ENCODE measurements at places on chromosomes 1 and 21.

GRCh38 chr1:60141276-60141675, 67.7 kb upstream of the C1orf87 start:
- no peak for DNase-seq

DNA sequence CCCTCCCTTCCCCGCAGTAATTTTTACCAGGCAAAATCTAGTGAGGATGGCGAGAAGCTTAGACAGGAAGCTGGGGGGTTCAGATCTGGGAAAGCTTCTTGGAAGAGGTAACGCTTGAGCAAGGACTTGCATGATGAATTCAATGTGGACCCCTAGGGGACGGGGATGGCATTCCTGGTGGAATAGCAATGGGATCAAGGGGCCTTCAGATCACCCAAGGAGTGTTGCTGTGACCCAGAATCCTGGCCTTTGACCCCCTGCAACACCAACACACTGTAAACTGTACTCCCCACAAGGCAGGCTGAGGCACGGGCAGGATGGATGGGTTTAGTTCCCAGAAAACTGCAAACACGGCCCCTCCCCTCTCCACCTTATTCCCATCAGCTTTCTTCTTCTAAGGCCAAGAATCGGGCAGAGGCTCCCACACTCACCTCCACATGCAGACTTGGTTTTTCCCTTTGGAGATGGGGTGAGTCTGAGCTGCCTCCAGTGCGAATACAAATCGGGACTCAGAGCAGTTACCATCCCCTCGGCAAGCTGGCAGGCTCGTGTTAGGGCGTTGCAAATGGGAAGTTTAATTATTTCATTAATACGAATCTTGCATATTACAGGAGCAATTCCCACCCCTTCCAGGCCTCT, 20.1 kb downstream of the DISP3 start:
- no peak for DNase-seq

GRCh38 chr1:88088481-88088880, 595.6 kb upstream of the PKN2 start:
- no peak for DNase-seq

GRCh38 chr1:71154429-71154828, 73.6 kb upstream of the ZRANB2 start:
- no peak for DNase-seq

DNA sequence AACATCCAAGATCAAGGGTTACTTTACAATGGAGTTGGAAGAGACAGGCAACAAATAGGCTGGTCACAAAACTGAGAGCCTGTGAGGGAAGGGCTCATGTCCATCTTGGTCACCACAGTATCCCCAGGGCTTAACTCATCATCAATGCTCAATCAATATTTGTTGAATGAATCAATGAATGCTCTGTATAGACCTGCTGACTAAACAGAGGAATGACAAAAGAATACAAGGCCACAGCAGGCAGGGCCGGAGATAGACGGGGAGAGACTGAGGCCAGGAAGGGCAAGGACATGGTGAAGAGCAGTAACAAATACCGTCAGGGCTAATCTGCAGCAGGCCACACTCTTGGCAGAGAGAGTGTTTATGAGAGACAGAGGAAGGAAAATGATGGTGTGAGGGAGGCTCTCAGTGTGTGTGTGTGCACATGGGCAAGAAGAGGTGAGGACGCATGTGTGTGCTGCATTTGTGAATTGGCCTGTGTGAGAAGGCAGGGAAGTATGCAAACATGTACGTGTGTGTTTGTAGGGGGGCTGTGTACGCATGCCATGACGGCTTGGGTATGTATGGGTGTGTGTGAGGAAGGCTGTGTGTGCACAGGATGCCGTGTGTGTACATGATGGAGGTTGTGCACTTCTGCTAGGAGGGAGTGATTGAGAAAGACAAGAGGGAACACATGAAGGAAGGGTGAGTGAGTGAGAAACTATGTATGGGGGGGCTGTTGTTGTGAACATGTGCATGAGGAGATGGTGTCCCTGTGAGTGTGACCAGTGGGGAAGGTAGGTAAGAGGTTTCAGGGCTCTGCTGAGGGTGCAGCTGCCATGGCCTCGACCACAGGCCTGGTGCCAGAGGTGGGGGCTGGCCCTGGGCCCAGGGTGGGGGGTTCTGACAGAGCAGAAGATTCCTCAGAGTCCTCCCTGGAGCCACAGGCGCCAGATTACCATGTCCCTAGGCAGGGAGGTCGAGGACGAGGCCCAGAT, 15.4 kb downstream of the AHDC1 start:
- peak; percentile 81 for DNase-seq

- no peak for DNase-seq
Observed at GRCh38 chr1:43750083-43750482, 42.7 kb downstream of the ST3GAL3 start.

DNA sequence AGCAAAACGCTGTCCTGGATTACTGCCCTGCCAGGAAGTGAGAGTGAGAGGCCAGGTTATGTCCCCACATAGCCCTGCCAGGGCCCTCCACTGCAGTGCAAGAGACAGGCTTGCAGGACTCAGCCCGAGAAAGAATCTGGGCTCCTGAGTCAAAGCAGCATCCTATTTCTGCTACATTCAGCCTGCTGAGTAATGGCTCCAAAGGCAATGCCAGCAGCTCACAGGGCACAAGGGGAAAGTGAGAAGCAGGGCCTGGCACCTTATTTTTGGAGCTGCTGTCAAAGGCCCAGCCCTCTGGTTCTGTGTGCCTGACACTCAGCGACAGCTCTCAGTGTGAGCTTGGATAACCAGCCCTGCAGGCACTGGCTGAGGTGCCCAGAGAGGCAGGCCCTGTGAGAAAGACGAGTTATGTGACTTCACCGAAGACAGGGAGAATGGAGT, 83.9 kb downstream of the DTL start:
- no peak for DNase-seq
